ENCODE measurements at places on chromosomes 5 and 9.

GRCh38 chr5:26647781-26648180 is 390.6 kb downstream of the CDH9 start:
- DNase-seq, result no peak

DNA sequence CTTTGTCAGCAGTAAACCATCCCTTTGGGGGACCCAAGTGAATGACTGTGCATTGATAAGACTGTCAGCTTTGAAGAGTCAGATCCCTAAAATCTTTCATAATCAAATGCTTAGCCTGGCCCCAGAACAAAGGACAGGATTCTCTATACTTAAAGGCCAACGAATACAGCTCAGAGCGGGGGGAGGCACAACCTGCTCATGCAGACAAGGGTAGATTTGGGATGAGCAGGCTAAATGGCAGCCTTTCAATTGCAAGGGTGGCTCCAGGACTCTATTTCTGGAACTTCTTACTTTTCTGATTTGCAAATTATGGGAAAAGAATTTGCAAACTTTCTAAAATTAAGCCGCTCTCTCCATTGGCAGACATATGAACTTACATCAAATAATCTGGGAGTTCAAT is 66.4 kb downstream of the ELL2 start:
- DNase-seq, result no peak

DNA sequence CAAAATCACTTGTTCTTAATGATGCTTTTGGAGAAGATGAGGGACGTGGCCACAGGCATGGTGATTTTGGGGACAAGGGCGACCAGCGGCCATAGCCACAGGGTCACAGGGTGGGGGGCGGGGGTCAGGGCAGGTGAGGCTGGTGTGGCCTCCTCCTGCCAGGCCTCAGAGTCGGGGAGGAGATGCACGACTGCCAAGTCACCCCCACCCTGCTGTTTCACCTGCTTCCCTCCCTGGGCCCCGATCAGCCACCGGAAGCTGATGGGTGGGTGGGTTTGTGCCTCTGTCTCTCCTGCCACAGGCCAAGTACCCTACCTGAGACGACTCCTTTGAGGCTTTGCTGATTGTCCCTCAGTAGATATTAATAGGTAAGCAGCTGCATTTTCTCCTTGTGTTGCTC is 199.3 kb downstream of the PAX5 start:
- DNase-seq, result no peak

DNA sequence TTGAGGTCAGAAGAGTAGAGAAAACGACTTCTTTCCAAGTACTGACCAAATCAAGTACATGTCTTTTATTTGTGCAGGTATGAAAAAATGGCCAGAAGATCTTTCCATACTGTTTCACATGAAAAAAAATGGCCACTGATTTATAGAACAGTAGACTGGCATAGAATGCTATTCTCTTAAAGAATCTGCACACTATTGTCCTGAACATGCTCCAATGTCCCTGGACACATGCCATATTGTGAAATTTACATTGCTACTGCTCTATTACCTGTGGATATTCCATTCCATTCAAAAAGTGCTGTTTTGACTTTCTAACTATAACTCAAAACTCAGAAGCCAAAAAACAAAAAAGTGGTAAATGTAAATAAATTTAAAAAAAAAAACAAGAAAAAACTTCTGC is 60.6 kb downstream of the FBXL17 start:
- DNase-seq, result no peak

- peak; percentile 0 for DNase-seq
Observed at GRCh38 chr9:114291064-114291474, 31.8 kb upstream of the ORM1 start.

GRCh38 chr5:2747363-2748162 is 3.9 kb downstream of the IRX2 start:
- no peak for DNase-seq

DNA sequence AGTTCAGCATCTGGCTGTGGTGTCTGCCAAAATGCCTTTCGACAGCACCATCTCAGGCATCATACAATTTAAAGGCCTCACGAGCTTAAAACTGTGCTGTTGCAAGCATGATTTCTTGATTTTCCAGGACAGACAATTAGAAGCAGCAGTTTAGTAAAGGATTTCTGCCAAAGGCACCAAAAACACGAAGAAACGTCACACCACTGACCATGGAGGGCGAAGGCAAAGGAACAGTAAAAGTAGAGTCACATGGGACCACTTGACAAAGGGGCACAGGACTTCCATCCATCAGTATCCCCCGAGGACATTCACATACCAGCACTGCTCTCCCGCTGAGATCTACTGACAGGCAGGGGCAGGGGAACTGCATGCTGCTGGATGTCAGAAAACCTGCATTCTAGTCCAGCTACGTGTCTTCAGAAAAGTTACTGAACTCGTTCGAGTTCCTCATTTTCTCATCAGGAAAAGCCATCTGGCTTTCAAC is 70.4 kb upstream of the FBXW11 start:
- DNase-seq, result no peak

DNA sequence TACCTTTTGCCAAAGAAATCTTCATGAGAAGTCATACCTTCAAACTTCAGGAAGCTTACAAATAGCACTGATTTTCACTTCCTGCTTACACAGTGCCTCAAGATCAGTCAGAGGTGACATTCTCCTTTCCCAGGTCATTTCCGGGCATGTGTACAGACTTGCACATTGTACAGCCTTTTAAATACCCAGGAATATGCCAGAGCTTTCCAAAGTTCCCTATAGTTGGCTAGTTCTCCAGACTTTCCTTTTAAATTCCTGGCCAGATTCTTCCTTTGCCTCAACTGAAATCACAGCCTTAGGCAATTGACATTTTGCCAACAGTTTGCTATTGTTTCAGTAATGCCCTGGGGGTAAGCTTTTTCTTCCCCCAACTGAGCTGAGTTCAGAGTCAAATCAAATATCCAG is 47.2 kb downstream of the RFX3 start:
- no peak for DNase-seq
